Erythroblast (primary cell): ENCODE measurements at places on chromosomes 7 and 10.
A peak's percentile ranks its signal among the peaks of the same experiment; 100 is the strongest.

GRCh38 chr7:99210265-99210970 lies 2.5 kb upstream of the KPNA7 start:
- no peak for DNase-seq

GRCh38 chr7:24572393-24572996 lies 757 bp upstream of the PALS2 start:
- peak; percentile 5 for DNase-seq

DNA sequence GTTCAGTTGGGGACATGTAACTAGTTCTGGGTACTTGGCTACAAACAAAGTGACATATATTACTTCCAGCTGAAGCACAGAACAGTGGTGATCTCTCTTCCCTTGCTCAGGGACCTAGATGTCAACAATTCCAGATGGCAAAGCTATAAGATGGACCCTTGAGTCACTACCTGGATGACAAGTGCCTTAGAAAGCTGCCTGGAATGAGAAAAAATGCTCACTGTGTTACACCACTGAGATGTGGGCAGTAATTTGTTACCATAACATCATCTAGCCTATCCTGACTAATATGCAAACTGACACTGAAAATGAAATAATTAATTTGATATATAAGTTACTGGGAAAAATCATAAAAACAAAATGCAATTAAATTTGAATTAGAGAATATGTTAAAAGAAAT lies 16.4 kb upstream of the CTTNBP2 start:
- no peak for DNase-seq

GRCh38 chr10:27605318-27605717 lies 101.2 kb downstream of the RAB18 start:
- no peak for DNase-seq

DNA sequence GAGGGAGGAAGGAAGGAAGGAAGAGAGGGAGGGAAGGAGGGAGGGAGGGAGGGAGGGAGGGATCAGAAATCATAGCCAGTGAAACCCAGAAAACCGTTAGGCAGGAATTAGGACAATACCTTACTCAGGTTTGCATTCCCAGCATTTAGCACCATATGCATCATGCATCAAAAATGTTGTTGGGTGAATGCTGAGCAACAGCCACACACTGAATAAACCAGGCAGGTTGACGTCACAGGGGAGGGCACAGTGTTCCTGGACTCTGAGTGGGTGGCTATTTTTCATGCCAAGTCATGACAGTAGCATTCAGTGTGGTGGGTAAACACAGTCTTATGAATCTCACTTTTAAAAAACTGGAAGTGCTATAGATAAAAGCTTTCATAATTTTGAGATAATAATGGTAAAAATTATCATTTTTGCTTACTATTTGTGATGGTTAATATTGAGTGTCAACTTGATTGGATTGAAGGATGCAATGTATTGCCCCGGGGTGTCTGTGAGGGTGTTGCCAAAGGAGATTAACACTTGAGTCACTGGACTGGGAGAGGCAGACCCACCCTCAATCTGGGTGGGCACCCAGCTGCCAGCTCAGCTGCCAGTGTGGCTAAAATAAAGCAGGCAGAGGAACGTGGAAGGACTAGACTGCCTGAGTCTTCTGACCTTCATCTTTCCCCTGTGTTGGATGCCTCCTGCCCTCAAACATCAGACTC lies 199.1 kb upstream of the PRKCQ start:
- peak; percentile 3 for DNase-seq

DNA sequence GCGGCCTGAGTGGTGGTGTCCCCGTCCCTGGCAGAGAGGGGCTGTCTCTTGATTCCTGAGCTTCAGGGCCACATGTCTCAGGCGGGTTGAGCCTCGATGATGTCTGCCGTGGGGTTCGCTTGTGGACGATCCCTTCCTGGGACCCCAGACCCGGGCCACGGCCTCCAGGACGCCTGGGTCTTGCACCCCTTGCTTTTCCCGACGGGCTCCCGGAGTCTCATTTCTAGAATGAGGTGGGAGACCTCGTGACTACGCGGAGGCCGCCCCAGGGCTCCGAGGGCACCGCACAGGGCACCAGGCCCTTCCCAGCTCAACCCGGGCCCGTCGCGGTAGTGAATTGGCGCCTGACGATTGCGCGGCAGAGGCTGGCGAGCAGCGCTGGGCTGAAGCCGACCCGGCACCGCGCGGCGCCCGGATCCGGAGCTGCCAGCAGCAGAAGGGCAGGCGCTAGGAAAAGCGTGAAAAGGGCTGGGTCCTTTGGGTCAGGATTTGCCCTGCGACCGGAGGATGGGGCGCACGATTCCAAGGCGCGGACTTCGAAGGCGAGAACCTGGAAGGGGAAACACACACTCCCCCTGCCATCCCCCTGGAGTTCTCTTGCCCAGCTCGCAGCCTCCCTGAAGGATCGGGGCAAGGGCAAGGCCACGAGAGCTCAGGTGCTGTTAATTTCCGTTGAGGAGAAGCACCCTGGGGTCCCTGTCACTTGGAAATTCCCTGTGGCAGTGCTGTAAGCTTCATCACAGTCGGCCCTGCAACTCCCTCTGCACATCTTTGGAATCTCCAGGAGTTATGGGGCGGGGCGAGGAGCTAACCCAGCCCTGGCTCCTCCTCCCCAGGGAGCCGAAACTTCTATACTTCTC lies 15.5 kb downstream of the TLX1 start:
- DNase-seq = no peak

GRCh38 chr7:95691464-95691863 lies 80.9 kb upstream of the DYNC1I1 start:
- DNase-seq = no peak

GRCh38 chr10:125399289-125399688 lies 238.9 kb upstream of the CTBP2 start:
- DNase-seq = no peak

- no peak for DNase-seq
Measured at GRCh38 chr10:78594559-78595268, 474.1 kb upstream of the ZMIZ1 start.
